Hematopoietic multipotent progenitor cell treated with erythropoietin and hydrocortisone succinate and interleukin-3 and kit ligand, for 15 days (in vitro differentiated cells): ENCODE measurements at places on chromosomes 3 and 15.

- no peak for DNase-seq
These were observed 411.6 kb upstream of the BCHE start for GRCh38 chr3:166248784-166249183.

- DNase-seq = no peak
These were observed 492.3 kb downstream of the DIPK2A start for GRCh38 chr3:144463911-144464310.

GRCh38 chr15:100928632-100929280 lies 9.6 kb downstream of the LRRK1 start:
- DNase-seq = no peak

DNA sequence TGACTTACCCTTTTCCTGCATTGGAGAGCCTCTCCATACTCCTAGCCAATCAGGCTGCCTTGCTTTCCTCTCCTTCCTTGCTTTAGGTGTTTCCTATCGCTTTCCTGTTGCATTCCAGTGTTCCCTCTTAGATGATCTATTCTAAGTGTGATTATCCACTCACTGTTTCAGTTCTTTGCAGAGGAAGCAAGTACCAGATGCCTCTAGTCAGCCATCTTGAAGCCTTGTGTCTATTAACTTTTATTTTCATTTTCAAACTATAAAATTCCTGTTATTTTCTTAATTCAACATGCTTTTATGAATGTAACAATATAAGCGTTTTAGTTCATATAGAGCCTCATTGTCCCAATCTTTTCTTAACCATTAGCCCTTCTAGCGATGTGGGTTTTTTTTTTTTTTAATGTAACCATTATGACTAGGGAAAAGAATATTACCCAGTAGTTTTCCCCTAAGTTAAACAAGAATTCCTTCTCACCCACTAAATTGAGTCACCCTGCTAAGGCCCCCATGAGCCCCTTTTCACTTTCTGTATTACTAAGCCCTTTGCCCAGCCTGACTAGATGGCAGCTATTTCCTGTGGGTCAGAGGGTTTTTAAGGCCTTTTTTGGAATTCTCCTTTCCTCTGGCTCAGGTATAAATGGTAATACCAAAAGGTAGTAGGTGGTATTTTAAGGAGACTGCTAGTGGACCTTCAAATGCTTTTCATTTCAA lies 229.4 kb upstream of the CTNNB1 start:
- DNase-seq = no peak

DNA sequence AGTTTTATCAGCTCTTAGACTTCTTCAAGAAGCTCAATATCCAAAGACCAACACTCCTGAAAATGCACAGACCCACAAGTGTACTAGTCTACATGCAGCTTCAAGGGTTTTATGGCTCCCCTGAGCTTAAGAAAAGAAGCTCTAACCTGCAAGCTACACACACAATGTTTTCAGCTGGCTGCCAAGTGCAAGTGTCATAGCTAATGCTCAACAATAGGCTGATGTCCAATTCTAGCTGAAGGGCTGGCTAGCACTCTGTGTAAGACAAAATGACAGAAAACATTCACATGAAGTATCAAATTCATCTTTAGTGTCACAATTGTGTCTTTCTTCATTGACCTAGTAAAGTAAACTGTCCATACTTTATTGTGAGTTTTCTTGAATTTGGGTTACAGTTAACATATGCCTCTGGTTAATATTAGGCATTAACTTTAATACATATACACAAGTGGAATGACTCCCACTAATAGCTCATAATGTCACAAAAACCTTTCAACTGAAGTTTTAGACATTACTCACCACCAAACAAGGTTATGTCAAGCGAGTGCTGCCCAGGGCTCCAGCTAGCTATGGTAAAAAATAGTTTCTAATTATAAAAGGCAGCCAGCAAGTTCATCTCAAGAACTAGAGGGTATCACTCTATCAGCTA lies 15.1 kb downstream of the ABI3BP start:
- DNase-seq = no peak

GRCh38 chr3:9595877-9596276 lies 42.3 kb upstream of the LHFPL4 start:
- no peak for DNase-seq

DNA sequence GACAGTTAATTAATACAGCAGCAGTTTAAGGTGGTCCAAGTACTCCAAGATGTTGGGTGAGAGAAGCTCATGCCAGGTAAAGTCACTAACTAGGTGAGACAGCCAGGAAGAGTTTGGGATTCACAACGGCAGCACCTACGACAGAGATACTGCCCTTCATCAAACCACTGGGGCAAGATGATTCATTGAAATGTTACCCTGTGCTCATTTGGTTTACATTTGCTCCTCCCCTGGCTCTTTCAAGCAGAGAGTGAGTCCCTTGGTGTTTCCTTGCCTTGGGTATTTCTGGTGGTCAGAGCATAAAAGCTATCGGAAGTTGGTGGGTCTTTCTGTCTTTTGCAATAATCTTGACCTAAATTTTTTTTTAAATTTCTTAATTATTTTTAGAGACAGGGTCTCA lies 19.9 kb upstream of the PDE8A start:
- DNase-seq = no peak
